ENCODE measurements at places on chromosomes 3 and 15. TPM values are rescaled to one million over a fixed set of nuclear protein-coding genes. Genes with fewer than 3 reads are reported as not detected.
A peak's percentile ranks its signal among the peaks of the same experiment; 100 is the strongest.

DNA sequence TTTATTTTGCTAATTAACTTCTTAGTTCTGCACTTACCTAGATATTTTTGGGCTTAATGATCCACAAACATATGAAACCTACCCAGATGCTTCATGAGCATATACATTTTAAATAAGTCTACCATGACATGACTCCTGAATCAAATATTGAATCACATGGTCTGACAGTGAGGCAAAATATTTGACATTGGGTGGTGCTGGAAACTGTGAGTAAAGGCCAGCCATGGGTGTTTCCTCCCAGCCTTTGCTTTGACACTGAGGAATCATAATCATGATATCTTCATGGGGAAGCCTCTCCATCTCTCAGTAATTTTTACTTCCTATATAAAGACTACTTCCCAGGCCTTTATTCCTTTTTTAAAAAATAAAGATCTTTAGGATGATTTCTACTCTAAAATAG lies 22.8 kb upstream of the SSR3 start:
- no peak for DNase-seq

DNA sequence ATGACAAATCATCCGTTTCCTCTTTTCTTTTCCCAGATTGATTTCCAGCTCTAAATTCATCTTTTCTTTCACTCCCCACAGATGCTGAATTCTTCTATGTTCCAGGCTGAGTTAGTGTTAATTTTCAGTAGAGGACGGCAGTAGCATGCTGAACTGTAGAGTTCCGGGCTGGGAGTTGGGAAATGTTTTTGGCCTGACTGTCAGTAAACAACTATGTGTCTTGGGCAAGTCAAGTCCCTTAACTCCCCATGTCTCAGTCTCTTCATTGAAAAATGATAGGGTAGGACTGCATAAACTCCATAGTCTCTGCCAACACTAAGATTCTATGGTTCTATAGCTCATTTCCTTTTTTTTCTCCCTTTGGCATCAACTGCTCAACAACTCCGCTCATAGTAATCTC lies 333.9 kb downstream of the TIGIT start:
- no peak for DNase-seq

DNA sequence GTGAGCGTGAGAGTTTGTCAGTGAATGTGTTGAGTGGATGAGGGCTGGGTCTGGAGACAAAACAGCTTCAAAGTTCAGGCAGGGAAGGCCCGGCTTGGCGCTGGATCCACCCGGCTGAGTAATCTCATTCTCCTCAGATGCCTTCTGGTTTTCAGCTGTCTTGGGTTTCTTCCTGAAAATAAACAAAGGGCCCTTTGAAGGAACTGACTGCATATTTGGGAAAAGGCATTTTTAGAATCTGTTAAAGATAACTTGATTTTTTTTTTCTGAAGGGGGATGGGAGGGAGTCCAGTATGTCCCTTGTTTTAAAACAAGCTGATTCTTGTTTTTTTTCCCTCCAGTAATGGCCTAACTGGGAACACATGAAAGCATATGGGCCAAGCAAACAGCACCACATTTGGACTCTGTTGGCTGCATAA lies 86.4 kb downstream of the TIGIT start:
- DNase-seq, result peak; percentile 67

GRCh38 chr3:159795681-159796175 lies 192.9 kb upstream of the IL12A start:
- DNase-seq, result no peak

DNA sequence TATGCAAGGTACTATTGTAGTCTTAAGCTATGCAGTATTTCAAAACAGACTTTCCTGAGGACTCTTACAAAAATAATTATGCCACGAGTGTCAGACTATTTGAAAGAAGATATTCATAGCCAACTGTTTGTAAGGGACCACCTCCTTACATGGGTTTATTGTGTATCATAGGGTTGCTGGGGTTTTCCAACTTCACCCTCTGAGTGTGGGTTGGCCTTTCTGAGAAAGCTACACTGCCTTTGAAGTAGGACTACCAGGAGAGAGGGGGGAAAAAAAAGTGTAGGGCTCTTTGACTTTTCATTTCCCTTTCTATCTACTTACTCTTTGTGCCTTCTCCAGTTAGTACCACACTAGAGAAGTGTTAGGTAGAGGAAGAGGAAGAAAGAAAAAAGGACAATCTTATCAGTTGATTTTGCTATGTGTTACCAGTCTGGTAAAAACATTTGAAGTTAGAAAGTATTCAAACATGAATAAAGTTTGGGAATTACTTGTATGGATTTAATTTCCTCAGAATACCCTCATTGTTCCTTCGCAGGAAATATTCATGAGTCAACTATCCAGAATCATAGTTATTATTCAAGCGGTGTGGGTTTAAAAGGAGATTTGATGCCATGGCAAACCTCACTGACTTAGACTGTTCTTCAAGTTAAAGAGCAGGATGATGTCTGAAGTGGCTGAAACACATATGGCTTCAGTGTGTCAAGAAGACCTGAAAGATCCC lies 329.3 kb upstream of the THBS1 start:
- DNase-seq, result no peak

DNA sequence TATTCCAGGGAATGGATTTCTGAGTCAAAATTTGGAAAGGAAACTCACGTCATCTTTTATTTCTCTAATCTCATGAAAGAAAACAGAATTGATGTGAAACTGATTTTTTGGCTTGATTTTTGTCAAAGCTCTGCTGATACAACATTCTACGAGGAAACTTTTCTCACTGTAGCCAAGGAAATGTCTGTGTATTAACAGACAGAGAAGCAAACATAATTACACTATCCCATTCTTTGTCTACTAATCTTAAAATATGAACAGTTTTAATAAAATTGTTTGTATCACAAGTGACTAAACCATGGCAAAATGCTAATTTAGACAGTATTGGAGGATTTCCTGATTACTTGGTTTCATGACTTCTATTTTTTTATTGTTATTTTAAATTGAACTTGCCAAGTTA lies 1437.0 kb downstream of the OTOL1 start:
- DNase-seq, result no peak

- no peak for DNase-seq
Measured at GRCh38 chr15:61097043-61097442, 132.1 kb downstream of the RORA start.

DNA sequence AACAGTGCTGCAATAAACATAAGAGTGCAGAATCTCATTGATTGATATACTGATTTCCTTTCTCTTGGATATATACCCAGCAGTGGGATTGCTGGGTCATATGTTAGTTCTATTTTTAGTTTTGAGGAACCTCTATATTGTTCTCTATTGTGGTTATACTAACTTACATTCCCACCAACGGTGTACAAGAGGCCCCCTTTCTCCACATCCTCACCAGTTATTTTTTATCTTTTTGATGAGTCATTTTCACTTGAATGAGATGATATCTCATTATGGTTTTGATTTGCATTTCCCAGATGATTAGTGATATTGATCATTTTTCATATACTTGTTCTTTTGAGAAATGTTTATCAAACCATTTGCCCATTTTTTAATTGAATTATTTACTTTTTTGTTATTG lies 12.4 kb upstream of the IREB2 start:
- DNase-seq, result no peak

DNA sequence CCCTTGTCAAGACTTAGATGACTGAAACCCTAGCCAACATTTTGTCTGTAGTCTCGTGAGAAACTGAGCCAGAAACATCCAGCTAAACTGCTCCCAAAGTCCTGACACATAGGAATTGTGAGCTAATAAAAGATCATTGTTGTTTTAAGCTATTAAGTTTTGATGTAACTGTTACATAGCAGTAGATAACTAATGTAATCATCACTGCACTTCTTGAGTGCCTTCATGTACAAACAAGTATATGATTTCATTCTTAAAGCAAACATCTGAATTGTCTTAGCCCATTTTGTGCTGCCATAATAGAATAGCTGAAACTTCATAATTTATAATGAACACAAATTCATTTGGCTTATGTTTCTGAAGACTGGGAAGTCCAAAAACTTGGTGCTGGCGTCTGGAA lies 87.3 kb downstream of the NSUN3 start:
- no peak for DNase-seq

DNA sequence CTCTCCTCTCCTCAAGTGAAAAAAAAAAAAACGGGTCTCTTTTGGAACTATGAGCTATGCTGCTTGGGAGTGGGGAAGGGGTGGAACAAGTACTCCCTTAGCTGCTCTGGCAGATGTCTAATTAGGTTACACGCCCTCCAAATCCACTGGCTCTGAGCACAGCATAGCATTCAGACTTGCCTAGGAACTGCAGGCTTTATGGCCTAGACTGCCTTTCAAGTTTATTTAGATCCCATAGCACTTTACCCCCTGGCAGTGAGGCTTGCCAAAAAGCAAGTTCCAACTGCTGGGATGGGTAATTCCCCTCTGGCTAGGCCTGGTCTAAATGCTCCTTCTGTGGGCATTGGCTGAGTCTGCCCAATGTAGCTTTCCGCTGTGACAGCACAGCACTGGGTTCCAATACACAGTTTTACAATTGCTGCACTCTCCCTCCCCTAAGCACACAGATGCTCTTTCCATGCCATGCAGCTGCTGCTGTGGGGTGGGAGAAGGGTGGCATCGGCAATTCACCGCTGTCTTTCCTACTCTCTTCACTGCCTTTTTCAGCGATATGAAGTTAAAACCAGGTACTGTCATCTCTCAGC lies 152.8 kb downstream of the KCNAB1 start:
- no peak for DNase-seq

GRCh38 chr15:71291723-71292122 lies 176.5 kb downstream of the THSD4 start:
- no peak for DNase-seq

- DNase-seq, result no peak
Measured at GRCh38 chr3:78726545-78726944, 1041.3 kb downstream of the ROBO1 start.

GRCh38 chr3:172216911-172217310 lies 177.5 kb downstream of the FNDC3B start:
- no peak for DNase-seq

DNA sequence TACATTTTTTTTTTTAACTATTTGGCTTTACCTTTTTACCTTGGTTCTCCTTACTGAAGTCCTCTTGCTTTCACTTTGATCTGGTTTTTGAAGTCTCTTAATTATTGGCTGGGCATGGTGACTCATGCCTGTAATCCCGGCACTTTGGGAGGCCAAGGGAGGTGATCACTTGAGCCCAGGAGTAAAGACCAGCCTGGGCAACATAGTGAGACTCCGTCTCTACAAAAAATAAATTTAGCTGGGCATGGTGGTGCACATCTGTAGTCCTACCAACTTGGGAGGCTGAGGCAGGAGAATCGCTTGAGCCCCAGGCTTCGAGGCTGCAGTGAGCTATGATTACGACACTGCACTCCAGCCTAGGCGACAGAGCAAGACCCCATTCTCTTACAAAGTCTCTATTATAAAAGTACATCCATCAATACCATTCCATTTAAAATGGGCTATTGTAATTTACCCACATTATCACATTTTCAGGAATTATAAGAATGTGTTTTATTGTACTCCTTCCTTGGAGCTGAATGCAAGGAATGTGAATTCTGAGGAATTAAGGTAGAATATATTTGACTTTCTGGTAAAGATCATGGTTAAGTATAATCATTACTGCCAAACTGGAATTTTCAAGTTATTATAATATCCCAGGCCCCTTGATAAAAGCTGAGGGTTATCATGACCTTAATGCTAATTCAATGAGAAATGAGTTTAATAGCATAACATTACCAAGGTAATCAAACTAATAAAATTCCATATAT lies 49.0 kb downstream of the MSL2 start:
- DNase-seq, result no peak

DNA sequence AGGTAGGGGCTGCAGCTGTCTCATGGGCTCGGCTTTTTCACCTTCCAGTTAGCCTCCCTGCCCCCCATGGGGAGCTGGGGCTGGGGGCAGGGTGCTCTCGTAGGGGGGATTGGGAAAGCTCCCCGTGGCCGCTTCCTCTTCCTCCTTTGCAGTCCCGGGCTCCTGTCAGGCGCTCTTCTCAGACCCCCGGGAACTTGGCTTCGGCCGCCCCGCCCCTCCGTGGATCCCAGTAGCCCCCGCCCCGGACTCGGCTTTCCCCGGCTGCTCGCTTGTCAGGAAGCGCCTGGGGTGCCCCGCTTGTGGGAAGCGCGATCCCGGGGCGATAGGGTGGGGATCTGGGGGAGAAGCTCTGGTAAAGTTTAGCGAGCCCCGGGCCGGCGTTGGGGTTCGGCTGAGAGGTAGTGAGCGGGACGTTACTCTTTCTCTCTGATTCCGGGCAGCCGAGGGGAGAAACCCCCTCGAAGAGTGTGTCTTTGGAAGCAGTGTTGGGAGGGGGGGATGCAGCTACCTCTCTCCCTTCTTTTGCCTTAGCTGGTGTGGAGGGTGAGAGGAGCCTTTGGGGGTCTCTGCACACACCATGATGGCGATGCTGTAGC lies 611 bp downstream of the PIAS1 start:
- peak; percentile 34 for DNase-seq

GRCh38 chr3:153666991-153667740 lies 454.0 kb upstream of the ARHGEF26 start:
- DNase-seq, result no peak

DNA sequence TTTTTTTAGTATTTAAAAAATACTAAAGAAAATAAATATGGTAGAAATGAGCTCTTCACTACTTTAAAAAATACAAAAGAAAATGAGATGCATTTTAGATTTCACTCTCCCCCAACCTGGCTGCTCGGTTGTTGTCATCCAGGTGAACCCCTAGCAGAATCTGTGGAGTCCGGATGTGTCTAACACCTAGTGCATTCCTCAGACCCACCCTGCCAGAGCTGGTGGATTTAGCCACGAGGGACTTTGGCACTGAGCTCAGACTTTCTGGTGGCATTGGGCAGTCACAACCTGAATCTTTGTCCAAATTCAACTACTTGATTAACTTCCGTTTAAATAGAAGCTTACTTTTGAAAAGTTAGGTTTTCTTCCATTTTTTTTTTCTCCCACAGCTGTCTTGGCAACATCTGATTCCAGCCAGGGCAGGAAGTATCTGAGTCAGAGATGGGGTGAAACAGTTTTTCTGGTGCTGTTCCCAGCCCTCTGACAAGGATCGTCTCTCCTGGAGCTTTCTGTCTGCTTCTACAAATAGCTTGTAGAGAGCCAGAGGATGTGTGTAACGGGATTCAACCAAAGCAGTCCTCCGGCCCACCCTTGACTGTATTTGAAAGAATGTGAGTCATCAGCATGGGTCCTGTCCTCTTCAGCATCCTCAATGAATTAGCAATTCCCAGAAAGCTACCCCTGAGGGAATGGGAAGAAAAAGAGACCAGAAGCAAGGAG lies 301.8 kb upstream of the MCTP2 start:
- DNase-seq, result peak; percentile 31

SAMD7 gene
- total RNA-seq, result not detected

LTK gene
- total RNA-seq, result 2.5 TPM

PP2D1 gene
- total RNA-seq, result not detected

PLXNB1 gene
- 257 TPM for total RNA-seq

MYH15 gene
- total RNA-seq, result not detected

UBA7 gene
- total RNA-seq, result 122 TPM

RBP2 gene
- 12.2 TPM for total RNA-seq

SLC27A2 gene
- 22.9 TPM for total RNA-seq

NR2E3 gene
- 3.0 TPM for total RNA-seq

TEX264 gene
- 86.0 TPM for total RNA-seq

Data from mucosa of gallbladder (tissue), 1 donor.